Psoas muscle (tissue), 8 donors: ENCODE measurements at places on chromosomes 11 and 22.

- no peak for DNase-seq
These were observed 113.5 kb downstream of the MN1 start for GRCh38 chr22:27687984-27688545.

DNA sequence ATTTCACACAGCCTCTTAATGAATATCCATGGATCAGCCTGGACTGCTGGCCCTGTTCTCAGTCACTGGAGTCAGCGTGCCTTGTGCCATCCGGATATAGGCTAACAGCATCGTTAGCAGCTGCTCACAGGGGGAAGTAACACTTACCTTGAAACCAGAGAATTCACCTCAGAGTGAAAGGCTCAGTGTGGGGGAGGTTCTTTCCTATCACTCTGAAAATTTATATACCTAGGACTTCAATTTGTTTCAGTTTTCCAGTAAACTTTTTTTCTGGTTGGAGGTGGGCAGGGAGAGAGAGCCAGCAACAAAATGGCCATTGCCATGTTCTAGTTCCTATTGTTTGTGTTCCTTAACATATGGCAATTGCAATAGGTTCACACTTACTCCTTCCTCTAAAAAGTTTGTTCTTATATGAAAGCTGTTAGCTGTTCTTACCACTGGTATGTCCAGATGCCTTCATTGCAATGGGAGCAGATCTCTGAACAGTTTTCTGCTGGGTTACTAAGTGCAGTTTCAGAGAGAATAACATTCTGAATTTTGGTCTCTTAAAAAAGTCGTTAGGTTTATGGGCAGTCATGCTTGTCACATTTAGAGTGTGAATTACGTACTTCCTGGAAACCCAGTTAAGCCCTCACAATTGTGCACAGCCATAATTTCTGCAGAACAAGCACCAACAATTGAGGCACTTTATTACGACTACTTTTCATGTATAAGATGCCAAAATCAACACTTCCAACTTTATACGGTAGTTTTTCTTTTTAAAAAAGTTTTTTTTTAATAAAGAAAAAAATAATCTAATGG is 247.6 kb downstream of the CADM1 start:
- DNase-seq = no peak

GRCh38 chr11:20363500-20364340 is at the start of gene HTATIP2:
HTATIP2 (plus strand) TSS chr11:20363714; CDS start chr11:20364238, 524 bp downstream.
- peak; percentile 73 for DNase-seq

- no peak for DNase-seq
These were observed 143.3 kb upstream of the TBCEL start for GRCh38 chr11:120880498-120881175.

- DNase-seq = no peak
These were observed 8.0 kb downstream of the RNF121 start for GRCh38 chr11:71936825-71937224.

GRCh38 chr11:46055371-46055770 is 65.9 kb downstream of the PHF21A start:
- DNase-seq = no peak

GRCh38 chr22:39219071-39220039 is 25.4 kb downstream of the PDGFB start:
- no peak for DNase-seq

GRCh38 chr22:26462051-26462450 is 21.5 kb downstream of the HPS4 start:
- DNase-seq = no peak

DNA sequence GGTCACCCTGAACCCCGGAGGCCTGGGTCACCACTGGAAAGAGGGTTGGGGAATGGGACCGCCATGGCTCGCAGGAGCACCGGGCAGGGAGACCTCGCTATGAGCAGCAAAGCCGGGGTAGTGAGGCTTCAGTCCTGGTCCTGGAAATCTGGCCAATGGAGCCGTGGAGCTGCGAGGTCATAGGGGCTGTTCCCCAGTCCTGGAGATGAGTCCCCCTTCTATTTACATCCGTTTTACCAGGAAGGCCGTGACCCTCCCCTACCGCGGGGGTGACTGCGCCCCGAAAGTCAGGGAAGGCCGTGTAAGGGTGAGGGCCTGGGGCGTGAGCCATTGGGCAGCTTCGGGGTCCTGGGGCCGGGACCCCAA is 449 bp downstream of the PIDD1 start:
- no peak for DNase-seq

DNA sequence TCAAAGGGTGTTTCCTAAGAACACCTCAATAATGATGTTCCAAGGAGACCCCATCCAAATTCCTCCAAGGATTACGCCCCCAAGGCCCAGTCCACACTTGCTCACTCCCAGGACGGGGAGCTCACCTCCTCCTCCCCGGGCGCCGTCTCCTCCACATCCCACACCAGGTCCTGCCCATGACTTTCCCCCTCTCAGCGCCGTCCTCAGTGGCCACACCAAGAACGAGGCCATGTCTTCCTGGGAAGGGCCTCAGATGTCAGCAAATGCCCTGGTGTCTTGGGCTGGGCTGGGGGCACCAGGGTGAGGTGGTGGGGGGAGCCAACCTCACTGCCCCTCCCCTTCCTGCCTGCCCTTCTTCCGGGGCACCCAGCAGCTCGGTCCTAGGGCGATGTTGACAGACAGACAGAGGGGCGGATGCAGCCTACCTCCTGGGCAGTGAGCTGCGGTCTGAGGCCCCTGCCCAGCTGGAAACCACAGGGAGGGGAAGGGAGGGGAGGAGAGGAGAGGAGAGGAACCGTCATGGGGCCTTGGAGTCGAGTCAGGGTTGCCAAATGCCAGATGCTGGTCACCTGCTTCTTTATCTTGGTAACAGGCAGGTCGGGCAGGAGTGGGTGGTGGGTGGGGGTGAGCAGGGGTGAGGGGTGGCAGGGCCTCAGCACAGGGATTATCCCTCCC is at the start of the genes C11orf21 and TSPAN32:
TSS of gene C11orf21 (minus strand) at position 288 of the 675 bp plus-strand sequence. CDS start at position 178, 110 bp downstream.
TSS of gene TSPAN32 (plus strand) at position 383 of the 675 bp plus-strand sequence. CDS start at position 520, 137 bp downstream.
- DNase-seq = peak; percentile 66

DNA sequence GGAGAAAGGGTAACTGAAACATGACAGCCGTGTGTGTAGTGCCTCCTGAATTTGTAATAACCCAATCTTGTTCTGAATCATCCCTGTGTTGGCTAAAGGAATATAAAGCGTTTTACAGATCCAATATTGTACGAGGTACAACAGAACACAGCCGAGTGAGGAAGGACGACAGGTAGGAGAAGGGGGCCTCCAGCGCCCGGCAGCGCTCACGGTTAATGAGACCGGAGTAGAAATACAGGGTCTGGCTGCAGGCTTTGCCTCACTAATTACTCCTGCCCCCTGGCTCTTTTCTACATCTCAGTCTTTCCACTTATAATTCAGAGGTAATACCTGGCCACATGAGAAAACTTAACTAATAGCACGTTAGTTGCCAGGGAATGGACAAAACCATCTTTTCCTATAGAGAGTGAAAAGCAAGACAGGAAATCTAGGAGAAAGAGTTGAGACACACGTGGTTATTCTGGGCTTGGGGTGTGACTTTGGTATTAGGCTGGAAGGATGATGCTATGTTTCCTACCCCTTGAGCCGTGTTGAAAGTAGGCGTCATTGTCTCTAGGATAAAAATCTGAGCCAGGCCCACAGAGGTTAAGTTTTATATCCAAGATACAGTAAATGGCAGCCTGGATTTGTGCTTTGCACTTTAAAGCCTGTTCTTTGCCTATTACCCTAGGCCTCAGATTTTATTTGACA is 54.1 kb downstream of the GRIK4 start:
- no peak for DNase-seq

GRCh38 chr11:112885744-112886433 is 75.3 kb upstream of the NCAM1 start:
- no peak for DNase-seq

DNA sequence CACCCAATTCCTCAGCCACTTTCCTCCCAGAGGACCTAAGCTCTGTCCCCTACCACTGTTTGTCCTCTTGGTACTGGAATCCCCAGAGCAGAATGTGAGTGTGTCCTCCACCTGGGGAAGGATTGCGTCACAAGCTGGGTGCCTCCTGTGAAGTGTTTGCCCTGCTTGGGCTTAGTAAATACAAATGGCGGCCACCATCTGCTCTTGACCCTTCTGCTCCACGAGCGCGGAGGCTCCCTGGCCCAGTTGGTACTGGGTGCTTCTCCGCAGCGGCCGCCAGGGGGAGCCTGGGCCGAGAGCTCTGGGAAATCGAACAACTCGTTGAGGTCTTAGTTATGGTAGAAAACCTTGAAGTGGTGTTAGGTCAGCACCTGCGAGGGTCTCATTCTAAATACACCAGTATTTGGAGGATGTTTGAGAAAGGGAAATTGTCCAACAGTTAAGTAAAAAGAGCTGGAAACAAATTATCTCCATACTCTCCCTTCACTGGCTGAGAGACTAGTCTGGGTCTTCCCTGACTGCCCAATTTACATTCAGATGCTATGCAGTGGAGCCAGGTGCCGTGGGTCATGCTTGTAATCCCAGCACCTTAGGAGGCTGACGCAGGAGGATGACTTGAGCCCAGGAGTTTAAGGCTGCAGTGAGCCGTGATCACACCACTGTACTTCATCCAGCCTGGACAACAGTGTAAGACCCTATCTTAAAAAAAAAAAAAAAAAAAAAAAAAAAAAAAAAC is 74.6 kb upstream of the TEAD1 start:
- DNase-seq = peak; percentile 47

DNA sequence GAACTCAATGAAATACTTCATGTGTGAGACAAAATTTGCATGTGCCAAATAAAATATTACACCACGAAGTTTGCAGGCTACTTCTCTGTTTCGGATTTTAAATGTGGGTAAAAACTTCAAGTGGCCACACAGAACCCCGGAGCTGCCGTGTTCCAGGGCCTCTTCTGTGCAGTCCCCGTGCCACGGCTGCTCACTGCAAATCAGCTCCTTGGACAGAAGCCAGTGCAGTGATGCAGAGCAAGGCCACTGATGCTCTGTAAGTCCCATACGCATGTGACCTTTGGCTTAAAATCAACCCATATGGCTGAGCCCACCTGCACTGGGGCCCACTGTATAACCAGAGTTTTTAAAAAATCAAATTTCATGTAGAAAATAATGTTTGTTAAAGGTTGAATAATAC is 1309.4 kb downstream of the TBC1D22A start:
- no peak for DNase-seq

GRCh38 chr11:26823963-26824362 is 102.1 kb upstream of the SLC5A12 start:
- DNase-seq = no peak

GRCh38 chr22:50080077-50080465 is 5.2 kb downstream of the MLC1 start:
- no peak for DNase-seq

DNA sequence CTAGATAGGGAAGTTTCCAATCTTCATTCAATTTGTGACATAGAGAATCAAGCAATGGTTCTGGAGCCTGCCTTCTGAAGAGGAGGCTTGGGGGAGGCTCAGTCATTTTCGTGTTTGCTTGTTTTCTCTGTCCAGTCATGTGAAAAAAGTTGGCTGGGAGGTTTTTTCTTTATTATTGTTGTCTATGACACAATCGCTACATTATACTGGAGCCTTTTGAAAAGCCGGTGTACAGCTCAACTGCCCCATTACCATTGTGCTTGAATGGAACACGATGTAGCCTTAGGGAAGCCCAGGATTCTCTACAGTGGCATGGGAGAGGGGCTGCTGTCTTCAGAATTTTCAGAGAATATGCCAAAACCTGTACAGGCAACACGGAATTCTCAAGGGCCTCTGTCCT is 57.9 kb upstream of the NCAM1 start:
- no peak for DNase-seq

- no peak for DNase-seq
These were observed 916.8 kb downstream of the METTL15 start for GRCh38 chr11:29025001-29025400.

- DNase-seq = no peak
These were observed 7.0 kb downstream of the SERHL2 start for GRCh38 chr22:42560781-42561180.

GRCh38 chr11:11519184-11519583 is 102.6 kb downstream of the GALNT18 start:
- no peak for DNase-seq

GRCh38 chr11:65016705-65017104 is 2.7 kb downstream of the ARL2 start:
- DNase-seq = no peak

DNA sequence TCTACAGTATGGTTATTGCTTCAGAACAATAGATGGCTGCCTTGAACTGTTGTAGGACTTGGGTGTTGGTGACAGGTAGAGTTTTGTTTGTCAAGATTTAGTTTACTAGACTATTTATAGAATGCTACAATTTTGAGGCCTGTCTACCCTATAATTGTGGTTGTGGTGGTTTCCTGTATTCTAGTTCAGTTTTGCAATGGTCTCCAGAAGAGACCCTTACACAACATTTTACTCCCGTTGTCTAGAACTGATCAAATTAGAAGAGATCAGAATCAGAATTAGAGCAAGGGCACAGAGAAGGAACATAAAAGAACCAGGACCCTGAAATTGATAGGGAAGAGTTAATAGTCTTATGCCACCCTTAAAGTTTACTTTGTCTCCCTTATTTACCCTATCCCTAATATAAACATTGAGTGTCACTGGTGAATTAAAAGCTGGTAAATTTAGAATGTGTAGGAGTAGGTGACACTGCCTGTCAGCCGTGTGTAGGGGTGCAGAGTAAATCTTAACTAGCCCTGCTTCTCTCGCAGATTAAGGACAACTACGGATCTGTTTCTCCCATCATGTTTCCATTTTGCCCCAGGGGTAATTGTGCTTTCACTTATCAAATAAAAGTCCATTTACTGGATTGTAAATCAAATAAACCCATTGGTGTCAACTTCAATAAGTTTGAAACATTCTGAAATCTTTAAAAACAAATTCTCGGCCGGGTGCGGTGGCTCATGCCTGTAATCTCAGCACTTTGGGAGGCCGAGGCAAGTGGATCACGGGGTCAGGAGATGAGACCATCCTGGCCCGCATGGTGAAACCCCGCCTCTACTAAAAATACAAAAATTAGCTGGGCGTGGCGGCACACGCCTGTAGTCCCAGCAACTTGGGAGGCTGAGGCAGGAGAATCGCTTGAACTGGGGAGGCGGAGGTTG is 10.9 kb upstream of the PHLDB1 start:
- DNase-seq = no peak

- DNase-seq = no peak
These were observed 274.6 kb downstream of the TBC1D22A start for GRCh38 chr22:47036936-47037485.

DNA sequence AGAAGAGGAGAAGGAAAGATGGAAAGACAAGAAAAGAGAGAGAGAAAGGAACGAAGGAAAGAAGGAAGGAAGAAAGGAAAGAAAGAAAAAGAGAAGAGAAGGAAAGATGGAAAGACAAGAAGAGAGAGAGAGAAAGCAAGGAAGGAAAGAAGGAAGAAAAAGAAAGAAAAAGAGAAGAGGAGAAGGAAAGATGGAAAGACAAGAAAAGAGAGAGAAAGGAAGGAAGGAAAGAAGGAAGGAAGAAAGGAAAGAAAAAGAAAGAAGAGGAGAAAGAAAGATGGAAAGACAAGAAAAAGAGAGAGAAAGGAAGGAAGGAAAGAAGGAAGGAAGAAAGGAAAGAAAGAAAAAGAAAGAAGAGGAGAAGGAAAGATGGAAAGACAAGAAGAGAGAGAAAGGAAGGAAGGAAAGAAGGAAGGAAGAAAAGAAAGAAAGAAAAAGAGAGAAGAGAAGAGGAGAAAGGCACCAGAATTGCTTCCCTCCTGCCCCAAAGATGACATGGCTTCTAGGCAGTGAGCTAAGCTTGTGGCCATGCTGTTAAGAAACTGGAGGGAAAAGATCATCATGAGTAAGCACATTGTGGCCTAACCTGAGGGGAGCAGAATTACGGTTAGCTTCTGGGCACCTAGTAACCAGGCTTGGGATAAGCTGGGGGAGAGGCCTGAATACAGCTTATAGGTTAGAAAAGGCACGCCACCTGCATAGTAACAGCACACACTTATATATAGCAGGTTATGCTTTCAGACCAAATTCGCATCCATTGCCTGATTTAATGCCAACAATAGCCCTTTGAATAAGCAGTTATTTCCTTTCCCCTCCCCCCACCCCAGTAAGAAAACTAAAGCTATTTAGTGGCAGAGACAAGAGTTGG is 2.3 kb upstream of the ST3GAL4 start:
- no peak for DNase-seq

GRCh38 chr11:64842851-64843685 is 1.4 kb downstream of the CDC42BPG start:
- DNase-seq = no peak
